ENCODE measurements at places on chromosomes 4 and X.

- DNase-seq = no peak
Observed at GRCh38 chr4:3415471-3416141, 26.2 kb upstream of the HGFAC start.

- no peak for DNase-seq
Observed at GRCh38 chr4:122453384-122453995, 3.0 kb downstream of the IL2 start.

DNA sequence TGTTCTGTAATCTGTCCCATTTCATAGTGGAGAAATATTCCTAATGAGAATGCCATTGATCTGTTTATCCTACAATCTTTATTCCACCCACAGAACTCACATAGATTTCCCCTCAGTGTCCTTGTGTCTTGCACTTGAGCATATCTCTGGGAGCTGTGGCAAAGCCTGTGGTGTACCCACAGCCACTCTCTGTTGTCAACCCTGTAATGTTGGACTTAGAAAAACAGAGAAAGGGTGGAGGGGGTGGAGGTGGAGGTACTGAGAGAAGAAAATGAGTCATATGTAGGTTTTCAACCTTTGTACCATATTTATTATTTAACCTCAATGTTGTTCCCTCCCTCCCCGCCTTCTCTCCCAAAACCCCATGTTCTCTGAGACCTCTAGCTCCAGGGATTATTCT, 46.9 kb upstream of the TLL1 start:
- no peak for DNase-seq

DNA sequence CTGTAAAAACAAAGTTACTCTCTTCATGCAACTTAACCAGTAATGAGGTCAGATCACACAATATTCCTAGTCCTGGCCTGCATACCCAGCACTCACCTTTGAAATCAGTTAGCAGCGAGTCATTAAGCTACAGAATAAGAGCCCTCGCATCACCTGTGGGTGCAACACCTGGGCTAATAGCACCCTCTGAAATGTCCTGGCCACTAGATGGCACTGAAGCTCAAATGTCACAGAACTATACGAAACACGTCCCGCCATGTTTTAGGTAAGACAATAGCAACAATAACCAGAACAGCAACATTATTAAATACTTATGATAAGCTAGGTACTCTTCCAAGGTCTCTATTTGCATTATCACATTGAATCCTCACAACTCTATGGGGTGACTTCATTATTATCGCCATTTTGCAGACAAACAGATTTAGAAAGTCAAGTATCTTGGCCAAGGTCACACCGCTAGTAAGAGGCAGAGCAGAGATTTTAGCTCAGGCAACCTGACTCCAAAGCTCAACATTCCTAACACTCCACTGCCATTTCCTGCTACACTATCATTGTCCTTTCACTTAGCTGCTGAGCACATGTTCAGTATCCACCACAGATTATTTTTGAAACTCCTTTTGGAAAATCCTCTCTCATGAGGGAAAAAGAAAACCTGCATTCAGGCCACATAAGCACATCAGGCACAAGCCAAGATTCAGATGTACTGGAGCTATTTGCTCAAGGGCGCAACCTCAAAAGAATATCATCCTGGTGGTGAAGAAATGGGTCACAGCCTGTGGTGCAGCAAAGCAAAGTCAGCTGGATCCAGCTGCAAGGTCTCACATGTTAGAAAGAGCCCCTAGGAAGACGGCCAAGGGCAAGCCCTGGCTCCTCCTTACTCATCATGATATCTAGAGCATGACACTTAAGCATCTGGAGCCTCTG, 59.5 kb upstream of the KDR start:
- no peak for DNase-seq

GRCh38 chr4:78787392-78788006, 11.3 kb downstream of the BMP2K start:
- DNase-seq = no peak

DNA sequence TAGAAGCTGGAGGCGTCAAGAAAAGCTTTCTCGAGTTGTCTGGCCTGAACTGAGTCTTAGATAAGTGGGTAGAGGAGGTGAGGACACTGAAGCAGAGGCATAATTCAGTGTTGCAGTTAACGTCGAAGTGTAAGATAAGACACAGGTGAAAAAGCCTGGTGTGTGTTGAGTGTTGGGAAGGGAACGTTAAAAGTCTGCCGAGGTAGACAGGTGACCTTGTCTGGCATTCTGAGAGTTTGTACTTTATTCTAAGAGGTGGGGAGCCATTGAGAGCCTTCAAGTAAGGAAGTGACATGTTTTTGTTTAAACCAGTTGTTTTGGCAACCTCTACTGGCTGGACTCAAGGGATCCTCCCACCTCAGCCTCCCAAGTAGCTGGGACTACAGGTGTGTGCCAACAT, 219.1 kb downstream of the SHROOM3 start:
- DNase-seq = no peak

GRCh38 chr4:165325732-165326512, 1.5 kb upstream of the MSMO1 start:
- peak; percentile 65 for DNase-seq

DNA sequence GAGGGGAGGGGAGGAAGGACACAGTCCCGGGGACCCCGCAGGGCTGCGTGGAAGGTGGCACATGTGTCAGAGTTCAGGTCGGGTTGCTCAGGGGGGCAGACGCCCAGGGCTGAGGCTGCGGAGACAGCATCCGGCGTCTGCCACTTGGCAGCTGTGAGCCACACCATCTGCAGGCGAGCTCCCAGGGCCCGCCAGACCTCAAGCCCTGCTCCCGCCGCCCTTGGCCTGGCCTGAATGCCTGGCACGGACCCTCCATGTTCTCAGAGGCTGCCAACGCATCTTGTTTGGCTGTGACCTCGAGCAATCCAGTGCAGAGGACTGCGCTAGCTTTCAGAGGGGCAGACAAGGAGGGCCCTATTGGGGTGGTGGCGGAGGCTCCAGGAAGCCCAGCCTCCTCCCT, 5.1 kb downstream of the BGN start:
- DNase-seq = no peak

DNA sequence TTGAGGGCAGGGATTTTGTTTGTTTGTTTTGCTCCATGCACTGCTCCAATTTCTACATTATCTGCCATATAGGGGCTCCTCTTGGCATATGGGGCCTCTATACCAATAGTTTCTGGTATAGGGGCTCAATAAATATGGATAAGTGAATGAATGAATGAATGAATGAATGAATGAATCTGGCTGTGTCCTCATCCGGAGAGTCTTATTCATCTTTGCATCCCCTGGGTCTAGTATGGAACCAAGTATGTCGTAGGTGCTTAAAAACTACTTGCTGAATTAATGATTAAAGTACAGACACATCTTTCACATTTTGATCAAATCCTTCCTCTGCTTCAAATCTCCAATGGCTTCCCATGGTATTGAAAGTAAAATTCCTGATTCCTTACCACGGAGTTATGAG, 80.1 kb downstream of the DRD5 start:
- DNase-seq = no peak
